ENCODE measurements at places on chromosomes 1 and 21.
A peak's percentile ranks its signal among the peaks of the same experiment; 100 is the strongest.

GRCh38 chr1:38712046-38712445 lies 147.5 kb downstream of the RRAGC start:
- no peak for DNase-seq

- DNase-seq: no peak
Observed at GRCh38 chr21:15604413-15604812, 125.4 kb upstream of the USP25 start.

GRCh38 chr1:46072975-46073374 lies 59.5 kb downstream of the PIK3R3 start:
- DNase-seq: no peak

- DNase-seq: no peak
Observed at GRCh38 chr1:59767119-59767518, 47.6 kb upstream of the HOOK1 start.

- DNase-seq: no peak
Observed at GRCh38 chr21:25619198-25619597, 11.9 kb upstream of the MRPL39 start.

DNA sequence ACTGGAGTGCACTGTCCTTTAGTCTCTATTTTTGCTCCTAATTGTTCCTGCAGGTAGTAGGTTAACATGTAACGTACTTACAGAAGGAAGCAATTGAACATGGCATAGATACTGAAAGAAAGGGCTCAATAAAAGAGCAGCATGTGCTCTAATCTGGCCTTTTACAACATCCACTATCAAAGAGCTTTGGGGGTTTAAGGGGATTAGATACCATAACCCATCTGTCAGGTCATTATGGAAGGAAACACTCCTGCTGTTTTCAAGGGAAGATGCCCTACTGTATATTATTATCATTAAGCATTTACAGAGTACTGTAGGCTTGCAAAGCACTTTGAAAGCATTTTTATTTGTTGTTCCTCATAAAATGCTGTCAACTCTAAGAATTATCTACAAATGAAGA lies 152.8 kb downstream of the TTLL7 start:
- no peak for DNase-seq

DNA sequence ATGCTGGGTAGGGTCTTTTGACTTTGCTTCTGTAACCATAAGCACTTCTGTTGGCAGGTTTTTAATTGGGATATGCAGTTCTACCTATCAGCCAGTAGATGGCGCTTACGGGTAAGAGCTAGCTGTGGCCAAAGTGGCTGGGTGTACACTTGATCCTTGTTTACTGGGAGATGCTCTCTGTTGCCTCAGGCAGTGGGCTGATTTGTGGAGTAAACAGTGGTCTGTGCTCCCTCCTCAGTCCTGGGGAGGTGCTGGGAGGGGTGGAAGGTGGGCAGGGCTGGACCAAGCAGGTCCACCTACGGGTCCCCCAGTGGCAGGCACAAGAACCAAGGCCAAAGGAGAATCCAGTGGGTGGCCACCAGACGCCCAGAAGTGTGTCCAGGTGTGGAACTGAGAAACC lies 43.4 kb downstream of the RALGPS2 start:
- DNase-seq: no peak

GRCh38 chr1:235806123-235806522 lies 60.6 kb downstream of the LYST start:
- no peak for DNase-seq

DNA sequence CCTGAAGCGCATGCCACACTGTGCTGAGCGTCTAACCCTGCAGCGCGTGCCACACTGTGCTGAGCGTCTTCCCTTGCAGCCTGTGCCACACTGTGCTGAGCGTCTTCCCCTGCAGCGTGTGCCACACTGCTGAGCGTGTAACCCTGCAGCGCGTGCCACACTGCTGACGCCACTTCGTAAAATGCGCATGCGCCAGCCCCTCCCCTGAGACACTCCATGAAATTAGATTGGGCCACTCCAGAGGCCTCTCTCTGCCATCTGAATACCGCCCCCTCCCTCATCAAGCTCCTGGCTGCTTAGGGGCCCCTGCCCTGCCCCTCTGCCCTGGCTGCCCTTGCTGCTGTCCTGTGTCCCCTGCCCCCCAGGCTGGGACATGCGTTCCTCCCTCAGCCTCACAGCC lies 84.8 kb downstream of the POFUT2 start:
- DNase-seq: no peak

GRCh38 chr1:3306583-3307291 lies 147.7 kb upstream of the ARHGEF16 start:
- DNase-seq: no peak

DNA sequence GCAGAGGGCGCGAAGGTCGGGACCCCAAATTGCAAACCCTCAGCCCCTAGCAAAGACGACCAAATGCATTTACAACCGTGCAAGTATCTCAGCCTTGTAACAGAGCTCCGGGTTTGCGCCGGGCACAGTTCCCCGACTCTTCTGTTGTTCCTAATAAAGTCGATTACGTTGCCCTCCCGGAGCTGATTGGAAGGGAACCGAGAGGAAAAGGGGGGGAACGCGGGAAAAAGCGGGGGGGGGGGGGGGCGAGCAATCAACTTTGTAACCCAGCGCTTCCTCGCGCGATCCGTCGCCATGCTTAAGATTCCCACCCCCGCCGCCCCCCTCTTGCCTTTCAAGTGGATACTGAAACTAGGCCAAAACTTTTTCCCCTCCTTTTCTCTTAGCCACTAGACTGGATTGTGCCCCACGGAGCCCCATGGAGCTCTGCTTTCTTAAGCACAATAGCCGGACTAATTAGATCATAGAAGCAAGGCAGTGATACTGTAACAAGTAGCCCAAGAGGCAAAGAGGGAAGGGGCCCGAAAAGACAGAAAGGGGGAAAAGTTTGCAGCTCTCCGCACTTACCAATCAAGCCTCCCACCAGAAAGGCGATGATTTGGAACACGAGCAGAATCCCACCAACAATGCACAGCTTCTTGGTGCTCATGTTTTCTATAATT lies 565 bp downstream of the WLS start:
- no peak for DNase-seq

DNA sequence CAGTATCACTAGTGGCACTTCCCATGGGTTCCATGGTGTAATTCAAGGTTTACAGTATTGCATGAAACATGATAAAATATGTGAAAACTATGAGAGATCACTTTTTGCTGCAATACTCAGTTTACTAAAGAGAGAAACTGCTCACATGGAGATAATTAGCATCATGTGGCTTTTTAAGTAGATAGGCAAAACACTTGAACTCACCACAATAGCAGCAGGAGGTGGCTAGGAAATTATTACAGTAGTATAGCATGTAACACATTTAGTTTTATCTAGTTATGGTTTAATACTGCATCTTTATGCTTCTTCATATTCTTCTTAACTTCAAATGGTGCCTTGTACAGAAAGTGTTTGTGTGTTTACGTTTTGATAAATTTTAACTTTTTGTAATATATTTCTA lies 698.5 kb upstream of the BRINP3 start:
- DNase-seq: no peak

GRCh38 chr1:21691739-21692138 lies 22.6 kb upstream of the RAP1GAP start:
- no peak for DNase-seq

- no peak for DNase-seq
Observed at GRCh38 chr1:72064196-72065075, 217.9 kb downstream of the NEGR1 start.

DNA sequence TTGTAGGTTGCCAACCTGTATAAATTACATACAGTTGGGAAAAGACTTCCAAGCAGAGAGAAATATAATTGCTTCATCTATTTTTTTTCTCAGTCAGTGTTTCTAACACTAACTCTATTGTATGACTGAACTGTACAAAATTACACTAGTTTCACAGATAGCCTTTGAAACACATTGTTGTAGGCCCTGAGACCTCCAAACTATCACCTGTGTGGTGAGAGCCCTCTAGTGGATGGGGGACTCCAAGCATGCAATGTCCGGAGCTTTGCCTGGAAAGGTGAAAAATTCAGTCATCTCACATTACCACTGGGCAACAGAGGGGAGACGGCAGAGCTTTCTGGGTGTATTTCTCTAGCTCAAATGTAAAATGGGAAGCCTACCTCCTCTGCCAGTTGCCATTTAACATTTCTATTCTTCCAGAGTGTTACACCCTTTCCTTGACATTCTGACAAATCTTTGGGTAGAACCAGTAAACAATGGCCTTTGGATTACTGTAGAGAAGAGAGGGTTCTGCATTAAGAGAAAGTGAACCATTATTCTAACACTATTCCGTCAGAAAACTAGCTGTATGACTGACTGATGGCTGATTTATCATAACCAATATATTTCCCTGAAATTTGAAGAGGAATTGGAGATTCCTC lies 212.2 kb downstream of the LYPLAL1 start:
- DNase-seq: peak; percentile 15

- DNase-seq: no peak
Observed at GRCh38 chr1:197222025-197222685, 45.9 kb upstream of the CRB1 start.

- DNase-seq: no peak
Observed at GRCh38 chr1:1400576-1401456, 1.7 kb upstream of the CCNL2 start.

DNA sequence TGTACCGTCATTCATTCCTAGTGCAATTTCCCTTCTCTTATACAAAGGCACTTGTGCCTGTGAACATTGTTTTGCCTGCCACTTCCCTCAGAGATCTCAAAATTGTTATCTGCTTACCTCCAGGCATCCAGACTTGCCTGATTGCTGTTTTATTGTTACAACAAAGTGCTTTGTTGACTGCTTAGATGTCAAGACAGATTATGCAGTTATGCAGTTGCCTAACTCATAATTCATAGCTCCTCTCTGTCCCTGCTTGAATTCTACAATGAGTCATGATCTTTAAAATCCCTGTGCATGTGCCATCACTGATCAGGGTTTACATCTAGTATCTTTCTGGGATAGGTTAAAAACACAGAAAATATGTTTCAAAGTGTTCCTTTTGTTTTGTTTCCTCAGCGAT lies 24.5 kb downstream of the CXADR start:
- DNase-seq: no peak

GRCh38 chr1:211280910-211281309 lies 21.7 kb downstream of the RCOR3 start:
- DNase-seq: no peak

- no peak for DNase-seq
Observed at GRCh38 chr1:32151319-32151787, 28.1 kb upstream of the TXLNA start.
